ENCODE measurements at places on chromosomes 16 and 17.

- no peak for DNase-seq
Measured at GRCh38 chr16:57959804-57960203, 11.1 kb downstream of the CNGB1 start.

GRCh38 chr16:75096656-75097055, 19.9 kb downstream of the LDHD start:
- no peak for DNase-seq

GRCh38 chr16:88309908-88310265, 72.9 kb upstream of the ZNF469 start:
- no peak for DNase-seq

DNA sequence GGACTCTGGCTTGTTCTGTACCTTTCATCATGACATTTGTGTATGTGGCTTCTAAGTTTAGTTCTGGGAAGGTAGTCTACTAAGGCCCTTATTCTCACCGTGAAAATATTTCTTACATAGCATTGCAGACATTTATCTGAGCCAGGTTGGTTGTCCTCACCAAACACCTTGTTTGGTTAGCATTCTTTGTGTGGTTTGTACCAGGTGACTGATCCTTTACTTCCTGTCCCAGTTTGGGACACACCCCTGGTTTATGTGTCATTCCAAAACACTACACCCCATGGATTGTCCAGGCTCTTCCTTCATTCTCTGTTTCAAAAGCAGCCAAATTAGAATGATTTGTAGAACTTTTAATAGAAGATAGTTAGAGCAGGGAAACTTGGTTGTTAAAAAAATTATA, 23.2 kb upstream of the DUSP14 start:
- no peak for DNase-seq

- DNase-seq = no peak
Measured at GRCh38 chr17:43917348-43918025, 10.2 kb upstream of the MPP2 start.

DNA sequence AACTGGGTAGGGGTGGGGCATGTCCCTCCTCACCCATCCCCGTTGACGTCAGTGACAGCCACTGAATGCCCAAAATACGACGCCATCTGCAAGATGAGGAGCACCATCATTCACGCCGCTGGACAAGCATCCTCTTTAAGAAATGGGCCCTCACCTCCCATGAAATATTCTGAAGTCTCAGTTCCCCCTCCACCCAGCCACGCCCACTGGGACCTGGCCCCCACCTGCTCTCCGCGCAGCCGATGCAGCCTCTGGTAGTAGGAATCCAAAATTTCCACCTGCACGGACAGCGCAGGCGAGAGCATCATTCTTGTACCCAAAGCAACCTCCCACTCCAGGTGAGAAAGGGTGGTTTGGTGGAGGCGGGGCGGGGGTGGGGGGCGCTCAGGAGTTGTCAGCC, 5.6 kb downstream of the ITGA2B start:
- DNase-seq = no peak

GRCh38 chr17:10243883-10244844, 45.8 kb upstream of the GAS7 start:
- DNase-seq = no peak

- DNase-seq = no peak
Measured at GRCh38 chr16:84726669-84727467, 27.1 kb downstream of the USP10 start.
